HuH-7.5 (cell line): ENCODE measurements at places on chromosomes 7 and 10.

DNA sequence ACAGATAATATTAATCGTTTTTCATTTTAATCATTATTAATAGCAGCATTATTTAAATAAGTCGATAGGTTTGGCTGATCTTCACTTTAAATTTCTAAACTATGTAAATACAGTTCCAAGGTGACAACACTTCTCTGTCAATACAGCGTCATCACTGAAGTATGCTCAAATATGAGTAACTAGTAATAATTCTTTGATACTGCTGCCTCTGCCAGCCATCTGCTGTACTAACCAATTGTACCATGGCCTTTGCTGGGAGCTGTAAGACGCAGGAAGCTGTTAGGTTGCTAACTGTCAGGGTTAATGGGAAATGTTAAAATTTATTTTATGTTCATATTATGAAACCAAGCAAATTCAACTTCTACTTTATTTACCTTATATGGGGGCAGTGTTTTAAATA, 1650.5 kb upstream of the LRRTM3 start:
- DNase-seq = no peak

DNA sequence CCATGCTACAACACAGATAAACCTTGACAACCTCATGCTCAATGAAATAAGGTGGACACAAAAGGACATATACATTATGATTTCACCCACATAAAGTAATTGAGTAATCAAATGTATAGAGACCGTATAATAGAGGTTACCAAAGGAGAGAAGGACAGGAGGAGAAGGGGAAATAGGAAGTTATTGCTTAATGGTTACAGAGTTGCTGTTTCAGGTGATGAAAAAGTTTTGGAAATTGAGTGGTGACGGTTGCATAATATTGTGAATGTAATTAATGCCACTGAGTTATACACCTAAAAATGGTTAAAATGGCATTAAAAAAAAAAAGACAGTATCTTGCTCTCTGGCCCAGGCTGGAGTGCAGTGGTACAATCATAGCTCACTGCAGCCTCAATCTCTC, 1.5 kb upstream of the OGDH start:
- DNase-seq = no peak

- no peak for DNase-seq
These were observed 27.4 kb upstream of the PCBD1 start for GRCh38 chr10:70915806-70916205.

- no peak for DNase-seq
These were observed 68.6 kb downstream of the MMRN2 start for GRCh38 chr10:86888585-86889381.

- DNase-seq = peak; percentile 94
These were observed 38.5 kb downstream of the ZNF777 start for GRCh38 chr7:149422162-149422913.

GRCh38 chr10:62511656-62512055, 137.5 kb downstream of the ZNF365 start:
- no peak for DNase-seq

DNA sequence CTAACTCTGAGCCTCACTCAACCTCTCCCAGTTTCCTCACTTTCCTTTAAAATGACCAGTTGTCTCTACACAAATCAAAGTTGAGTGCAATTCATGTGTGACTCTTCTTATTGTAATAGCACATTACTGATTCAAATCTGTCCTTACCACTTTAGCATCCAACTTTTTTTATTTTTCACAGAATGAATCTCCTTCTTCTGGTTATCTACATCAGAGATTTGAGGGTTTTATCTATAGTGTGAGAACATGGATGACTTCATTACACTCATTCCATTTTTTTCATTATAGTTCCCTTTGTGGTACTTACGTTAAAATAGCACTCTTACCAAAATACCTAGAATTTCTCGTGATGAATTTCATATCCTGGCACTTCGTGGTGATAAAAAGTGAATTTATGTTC, 43.3 kb downstream of the RTKN2 start:
- no peak for DNase-seq

DNA sequence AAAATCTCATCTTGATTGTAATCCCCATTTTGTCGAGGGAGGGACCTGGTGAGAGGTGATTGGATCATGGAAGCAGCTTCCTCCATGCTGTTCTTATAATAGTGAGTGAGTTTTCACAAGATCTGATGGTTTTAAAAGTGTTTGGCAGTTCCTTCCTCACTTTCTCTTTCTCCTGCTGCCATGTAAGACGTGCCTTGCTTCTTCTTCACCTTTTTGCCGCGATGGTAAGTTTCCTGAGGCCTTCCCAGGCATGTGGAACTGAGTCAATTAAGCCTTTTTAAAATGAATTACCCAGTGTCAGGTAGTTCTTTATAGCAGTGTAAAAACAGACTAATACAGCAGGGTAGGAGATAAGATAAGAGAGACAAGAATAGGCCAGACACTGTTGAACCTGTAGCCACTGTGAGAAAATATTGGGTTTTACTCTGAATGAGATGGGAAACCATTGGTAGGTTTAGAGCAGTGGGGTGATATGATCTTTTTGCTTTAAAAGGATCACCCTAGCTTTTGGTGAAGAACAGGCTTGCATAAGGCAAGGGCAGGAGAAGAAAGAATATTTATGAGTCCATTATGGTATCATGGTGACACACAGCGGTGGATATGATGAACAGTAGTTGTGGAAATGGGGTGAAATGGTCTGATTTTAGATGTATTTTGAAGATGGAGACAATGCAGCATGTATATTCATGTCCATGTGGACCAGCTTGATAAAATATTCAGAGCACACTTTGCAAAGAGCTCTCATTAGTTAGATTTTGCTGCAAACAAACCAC, 11.5 kb downstream of the OR6B1 start:
- DNase-seq = no peak

- DNase-seq = no peak
These were observed 28.3 kb upstream of the PIP4K2A start for GRCh38 chr10:22742678-22743077.

DNA sequence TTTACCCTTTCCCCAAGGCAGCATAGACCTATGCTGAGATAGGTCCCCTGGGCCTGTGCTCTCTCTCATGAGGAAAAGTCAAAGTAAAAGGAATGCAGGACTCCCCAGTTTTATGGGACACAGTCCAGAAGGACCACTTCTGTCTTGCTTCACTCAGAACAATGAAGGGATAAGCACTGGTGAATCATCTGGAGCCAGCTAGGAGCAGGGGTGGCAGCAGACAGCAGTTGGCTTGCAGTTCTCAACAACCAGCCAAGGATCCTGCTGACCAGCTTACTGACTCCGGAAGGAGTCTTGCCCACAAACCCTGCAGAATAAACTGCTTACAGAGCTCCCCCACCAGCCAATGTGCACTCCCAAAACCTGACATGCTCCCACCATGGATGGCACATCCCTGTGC, 152.1 kb upstream of the GHITM start:
- no peak for DNase-seq

- no peak for DNase-seq
These were observed 22.3 kb downstream of the ZNF503 start for GRCh38 chr10:75379212-75379724.

DNA sequence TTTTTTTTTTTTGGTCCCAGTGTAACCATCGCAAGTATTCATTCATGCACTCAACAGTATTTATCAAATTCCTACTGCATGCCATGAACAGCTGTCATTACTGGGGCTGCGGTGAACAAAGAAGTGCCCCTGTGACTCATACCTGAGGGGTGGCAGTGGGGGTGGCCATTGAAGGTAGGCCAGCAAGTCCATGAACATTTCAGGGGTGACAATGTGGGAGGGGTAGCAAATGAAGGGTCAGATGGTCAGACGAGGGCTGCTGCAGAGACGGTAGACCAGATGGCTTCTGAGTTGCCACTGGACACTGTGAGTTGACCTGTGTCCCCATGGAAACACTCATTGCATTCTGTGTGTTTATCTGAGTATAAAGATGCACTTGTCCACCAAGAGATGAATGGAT, 92.5 kb upstream of the PITRM1 start:
- DNase-seq = no peak

DNA sequence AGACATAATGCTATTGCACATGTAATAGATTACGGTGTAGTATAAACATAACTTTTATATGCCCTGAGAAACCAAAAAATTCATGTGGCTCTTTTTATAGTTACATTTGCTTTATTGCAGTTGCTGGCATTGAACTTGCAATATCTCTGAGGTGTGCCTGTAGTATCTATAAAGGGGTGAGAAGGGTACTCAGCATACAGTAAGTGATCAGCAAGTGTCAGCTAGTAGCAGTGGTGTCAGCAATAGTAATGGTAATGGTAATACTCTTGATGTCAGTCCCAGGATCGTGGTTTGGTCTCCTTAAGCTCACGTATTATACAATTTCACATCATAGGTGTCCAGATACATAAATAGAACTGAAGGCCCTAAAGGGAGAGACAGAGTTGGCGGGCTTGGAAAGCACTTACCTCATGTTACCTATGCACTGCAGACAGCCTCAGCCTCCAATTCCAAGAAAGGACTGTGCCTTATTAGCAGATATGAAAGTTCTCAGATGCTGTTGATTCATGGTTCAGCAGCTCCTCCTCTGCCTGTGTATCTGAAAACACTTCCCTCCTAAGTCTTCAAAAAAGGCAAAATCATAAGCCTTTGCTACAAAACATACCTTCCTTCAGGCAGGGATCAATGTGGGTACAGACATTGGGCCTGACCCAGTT, 6.6 kb upstream of the GIMAP7 start:
- no peak for DNase-seq

DNA sequence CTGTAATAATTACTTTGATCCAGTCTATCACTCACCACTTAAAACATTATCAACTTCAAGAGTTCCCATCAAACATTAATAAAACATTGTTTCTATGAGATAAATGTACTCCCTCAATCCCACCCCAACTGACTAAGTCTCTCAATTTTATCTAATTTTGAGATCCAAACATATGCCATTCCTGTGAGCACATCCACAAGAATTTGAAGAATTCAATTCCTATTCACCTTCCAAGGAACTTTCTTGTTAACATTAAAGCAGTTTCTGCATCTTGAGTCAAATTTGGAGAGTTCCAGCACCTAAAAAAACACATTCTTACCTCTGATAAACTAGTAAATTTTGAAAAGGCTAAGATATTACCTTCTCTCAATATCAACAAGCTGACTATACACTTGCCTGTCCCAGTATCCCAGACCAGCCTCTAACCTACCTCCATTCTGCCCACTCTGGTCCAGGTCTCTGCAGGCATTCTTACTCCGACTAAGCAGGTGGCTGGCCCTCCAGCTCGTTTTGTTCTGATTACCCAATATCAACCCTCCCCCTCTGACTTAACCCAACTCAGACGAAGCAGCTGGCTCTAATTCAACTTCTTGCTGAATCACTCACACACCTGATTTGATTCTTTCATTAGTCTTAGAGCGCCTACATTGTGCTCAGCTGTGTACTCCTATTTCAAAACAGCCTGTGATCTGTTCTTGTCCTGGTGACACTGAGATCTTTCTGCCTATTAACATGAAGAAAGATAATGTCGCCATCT, 275.2 kb downstream of the IPMK start:
- DNase-seq = no peak

DNA sequence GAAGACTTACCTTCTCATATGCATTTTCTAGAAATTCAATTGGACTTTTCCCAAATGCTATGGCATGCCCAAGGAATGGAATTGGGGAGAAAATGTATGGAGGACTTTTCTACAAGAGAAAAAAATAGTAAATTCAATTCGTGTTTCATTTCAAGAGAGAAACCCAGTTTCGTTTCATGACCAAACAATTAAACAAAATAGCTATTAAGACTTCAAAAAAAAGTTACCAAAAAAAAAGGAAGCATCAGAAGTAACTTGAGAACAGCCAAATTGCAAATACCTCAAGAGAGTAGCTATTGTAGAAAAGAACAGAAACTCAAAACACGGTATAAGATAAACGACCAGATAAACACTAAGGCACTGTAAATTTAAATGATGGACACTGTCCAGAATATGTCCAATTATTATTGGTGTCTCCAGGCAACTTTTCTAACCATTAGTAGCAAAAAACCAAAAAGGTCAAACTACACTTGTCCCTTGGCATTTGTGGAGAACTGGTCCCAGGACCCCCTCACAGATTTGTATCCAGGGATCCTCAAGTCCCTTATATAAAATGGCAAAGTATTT, 2.4 kb downstream of the CYP51A1 start:
- DNase-seq = no peak

- DNase-seq = no peak
These were observed 95.7 kb downstream of the EMX2 start for GRCh38 chr10:117638200-117638599.

DNA sequence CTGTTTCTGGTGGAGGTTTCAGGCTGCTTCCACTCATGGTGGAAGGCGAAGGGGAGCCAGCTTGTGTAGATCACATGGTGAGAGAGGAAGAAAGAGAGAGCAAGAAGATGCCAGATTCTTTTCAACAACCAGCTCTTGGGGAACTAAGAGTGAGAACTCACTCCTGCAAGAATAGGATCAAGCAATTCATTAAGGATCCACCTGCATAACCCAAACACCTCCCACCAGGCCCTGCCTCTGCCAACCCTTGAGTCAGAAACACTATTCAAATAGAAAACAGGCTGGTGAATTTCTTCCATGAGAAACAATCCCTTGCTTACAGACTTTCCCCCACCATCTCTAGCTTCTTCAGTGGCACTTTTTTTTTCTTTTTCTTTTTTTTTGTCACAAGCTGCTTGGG, 317.2 kb downstream of the GPR158 start:
- no peak for DNase-seq

GRCh38 chr10:121076776-121077715, 225.9 kb downstream of the WDR11 start:
- DNase-seq = no peak

DNA sequence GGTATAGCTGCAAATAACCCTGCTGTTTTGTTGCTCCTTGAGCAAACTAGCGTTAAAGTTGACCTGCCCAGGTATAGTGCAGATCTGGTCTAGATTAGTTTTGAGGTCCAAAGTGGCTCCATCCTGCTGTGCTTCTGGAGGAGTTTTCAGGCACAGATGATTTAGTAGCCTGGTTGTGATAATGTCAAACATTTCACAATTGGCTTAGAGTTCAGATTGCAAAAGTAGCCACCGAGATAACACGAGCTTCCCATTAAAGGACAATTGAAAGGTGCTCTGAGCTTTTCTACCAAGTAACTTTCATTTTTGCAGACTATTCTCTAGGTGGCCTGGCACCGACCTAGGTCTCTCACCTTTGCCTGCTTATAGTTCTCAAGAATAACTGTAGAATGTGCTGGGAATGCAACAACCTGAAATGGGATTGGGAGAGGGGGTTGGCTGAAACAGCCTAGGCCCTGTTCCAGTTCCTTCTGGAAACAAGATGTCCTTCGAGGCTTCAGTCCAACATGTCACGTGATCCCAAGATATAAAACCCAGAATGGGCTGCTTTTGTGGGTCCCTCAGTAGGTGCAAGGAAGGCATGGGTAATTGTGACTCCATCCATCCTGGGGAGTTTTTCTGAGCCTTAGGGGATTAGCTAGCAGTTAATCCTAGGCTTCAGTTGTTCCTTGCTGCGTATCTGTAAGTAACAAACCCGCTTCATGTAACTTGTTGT, 201.0 kb downstream of the CHRM2 start:
- DNase-seq = no peak
